T47D (cell line): ENCODE measurements at places on chromosomes 3 and 15.

DNA sequence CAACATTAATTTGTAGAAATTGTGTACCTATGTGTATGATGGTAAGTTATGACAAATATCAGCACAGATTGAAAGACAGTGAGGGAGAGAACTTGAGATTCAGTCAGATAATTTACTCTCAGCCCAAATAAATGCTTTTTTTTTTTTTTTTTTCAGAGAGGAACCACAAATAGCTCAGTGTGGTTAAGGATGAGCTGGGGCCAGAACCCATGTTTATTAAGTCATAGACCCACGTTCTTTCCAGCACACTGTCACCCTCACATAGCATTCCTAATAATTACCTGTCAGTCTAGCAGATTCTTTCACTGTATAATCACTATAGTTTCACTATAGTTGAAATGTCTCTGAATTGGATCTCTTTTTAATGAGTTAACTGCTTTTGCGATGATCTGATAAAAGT, 246.1 kb downstream of the ZIC1 start:
- DNase-seq = no peak

GRCh38 chr15:63870487-63871209, 36.9 kb upstream of the HERC1 start:
- peak; percentile 93 for DNase-seq

DNA sequence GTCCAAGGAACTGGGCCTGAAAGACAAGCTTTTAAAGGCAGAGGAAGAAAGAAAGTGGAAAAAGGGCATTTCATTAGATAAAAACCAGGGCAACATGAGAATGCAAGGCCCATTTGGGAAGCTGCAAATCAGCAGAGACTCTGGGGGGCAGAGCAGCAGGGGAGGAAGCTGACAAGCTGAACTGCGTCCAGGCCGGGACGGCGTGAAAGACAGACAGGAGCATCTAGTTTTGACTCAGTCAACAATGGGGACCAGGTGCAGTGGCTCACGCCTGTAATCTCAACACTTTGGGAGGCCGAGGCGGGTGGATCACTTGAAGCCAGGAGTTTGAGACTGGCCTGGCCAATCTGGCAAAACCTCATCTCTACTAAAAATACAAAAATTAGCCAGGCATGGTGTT, 69.9 kb downstream of the CDC25A start:
- no peak for DNase-seq

DNA sequence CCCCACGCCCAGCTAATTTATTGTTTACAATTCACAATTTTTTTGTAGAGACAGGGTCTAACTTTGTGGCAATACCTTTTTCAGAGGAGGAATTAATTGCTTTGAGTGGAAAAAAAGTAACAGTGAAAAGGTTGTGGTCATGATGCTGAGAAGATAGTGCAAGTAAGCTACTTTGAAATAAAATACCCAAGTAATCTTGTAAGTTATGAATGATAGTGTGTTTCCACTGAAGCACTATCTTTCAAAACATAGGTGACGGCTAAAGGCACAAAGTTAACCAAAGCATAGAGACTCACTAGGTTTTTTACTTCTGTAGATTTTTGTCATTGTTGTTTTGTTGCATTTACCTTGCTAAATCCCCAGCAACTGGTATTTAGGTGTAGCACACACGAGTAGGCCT, 101.2 kb upstream of the C15orf61 start:
- DNase-seq = no peak

DNA sequence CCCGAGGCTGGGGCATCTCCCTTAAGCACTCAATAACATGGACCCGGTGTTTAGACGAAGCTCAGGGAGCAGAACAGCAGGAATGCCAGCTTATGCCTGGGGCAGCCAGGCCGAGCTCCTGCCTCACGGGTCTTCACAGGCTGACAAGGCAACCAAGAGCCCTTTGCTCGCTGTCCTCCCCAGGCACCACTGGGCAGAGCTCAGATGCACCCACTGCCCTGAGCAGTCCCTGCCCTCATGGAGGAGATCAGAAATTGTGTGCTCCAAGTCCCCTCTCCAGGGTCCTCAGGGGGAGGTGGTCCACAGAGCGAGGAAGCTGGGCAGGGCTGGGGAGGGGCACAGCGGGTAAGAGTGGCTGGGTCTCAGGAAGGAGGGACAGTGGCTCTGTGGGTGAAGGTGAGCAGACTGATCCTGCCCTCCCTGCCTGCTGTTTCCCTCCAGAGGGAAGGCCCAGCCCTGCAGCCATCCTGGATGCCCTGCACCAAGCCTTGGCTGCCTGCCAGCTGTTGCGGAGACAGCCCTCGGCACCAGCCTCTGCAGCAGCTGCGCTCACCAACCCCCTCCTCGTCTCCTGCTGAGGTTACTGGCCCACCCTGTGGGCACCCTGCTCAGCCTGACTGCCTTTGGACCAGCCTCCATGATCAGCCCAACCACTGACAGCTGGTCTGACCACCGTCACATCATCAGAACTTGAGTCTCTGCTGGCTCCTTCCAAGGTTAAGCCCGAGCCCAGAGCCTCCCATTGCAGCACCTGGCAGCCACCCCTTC, 21.1 kb upstream of the GP9 start:
- no peak for DNase-seq

DNA sequence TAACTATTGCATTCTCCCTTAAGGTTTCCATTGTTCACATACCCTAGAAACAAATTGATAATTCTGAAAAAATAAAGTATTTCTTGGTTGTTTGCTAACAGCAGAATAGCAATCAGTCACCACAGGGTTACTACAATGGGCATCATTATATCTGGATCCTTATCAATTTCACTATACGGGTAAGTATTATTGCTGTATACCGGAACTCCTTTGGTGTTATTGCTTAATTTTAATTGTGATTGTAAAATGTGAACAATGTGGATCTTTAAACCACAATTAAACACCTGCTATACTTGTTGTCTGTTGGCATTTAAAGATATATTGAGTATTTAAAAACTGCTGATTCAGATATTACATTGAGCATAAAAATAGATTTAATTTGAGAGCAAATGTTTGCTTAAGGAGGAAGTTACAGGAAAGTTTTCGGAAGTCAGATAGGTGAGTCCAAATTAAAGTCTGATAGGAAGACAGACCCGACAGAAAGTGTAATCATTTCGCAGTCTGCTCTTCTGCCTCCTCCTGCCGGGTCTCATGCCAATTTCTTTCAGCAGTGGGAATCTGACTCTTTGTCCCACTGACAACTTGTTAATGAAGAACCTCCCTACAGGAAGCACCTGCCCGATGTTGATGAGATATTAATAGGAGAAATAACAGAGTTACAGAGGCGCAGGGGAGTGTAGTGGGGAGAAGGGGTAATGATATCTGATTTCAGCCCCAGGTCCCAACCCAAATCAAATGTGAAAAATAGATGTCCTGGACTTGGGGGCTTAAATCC, 169.7 kb upstream of the TBC1D5 start:
- DNase-seq = no peak

GRCh38 chr3:141913150-141913811, 36.8 kb downstream of the ATP1B3 start:
- peak; percentile 82 for DNase-seq

DNA sequence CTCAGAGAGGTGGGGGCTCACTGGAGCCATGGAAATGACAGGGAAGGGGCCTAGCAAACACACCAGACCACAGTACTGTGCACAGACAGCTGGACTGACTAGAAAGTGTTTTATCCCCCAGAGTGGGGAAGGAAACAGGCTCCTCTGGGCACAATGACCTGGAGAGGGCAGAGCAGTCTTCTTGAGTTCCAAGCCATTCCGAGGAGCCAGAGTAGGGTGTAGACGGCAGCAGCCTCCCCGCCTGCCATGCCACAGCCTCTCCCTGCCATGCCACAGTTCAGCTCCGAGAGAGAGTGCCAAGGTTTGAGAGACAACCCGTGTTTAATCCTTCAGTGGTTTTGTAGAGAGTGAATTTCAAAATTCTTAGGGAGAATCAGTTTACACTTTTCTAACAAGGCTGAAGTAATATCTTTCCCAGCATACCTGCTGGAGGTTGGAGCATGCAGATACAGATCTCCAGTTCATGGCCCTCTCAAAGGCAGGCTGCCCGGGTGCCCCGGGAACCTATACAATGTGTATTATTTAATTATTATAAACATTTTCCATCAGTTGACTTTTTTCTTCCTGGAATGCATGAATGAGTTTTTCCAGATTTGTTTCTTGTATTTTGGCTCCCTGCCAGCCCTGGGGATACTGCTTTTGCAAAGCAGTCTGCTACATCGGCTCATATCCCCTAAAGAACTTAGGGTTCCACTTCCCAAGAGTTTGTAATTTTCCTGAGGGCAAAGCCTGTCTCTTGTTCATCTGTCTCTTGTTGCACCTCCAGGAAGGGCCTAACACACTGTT, 3.2 kb downstream of the PODXL2 start:
- no peak for DNase-seq
